Effector CD4-positive, alpha-beta T cell (primary cell): ENCODE measurements at places on chromosomes 16 and 17.

DNA sequence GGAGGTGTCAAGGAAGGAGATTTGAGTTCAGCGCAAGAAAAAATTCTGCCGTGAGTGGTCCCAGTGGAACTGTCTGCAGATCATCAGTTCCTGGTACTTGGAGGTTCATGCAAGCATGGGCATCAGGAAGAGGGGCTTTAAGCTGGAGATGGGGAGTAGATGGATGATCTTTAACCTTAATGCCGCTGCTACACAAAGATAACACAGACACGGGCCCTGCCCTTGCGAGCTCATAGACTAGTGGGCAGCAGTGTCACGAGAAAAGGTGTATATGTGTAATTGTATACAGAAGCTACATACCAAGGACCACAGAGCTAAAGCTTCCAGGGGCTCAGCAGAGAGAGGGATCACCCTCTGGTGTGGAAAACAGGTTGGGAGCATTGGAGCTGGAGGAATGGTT lies 33.6 kb downstream of the PRSS54 start:
- DNase-seq = no peak

GRCh38 chr16:13936596-13937081 lies 16.7 kb downstream of the ERCC4 start:
- DNase-seq = no peak

DNA sequence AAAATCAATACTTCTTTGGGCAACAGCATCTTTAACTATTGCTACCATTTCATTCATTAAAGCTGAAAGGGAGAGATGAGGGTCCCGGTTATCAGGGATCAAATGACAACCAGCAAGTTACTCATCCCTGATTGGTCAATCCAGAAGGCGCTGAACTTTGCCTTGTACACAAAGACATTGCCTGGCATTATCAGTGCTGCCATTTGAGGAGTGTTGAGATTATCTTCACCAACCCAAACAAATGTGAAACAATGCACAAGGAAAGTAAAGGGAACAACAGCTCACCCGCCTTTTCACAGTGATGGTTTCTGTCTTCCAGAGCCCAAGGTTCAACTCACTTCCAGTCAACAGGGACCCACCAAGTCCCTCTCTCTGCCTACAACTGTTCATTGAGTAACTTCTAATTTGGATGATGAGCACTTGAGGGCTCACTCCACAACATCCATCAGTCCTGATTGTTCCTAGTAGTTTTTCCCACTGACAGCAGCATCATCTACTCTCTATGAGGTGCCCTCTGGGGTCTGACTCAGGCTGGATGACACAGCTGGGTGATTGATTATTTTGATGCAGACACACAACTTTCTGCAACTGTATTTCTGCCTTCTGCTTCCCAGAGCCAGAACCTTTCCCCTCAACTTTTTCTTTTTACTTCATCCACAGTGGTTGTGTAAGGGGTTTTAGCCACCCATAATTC lies 32.0 kb downstream of the LYRM9 start:
- DNase-seq = no peak

DNA sequence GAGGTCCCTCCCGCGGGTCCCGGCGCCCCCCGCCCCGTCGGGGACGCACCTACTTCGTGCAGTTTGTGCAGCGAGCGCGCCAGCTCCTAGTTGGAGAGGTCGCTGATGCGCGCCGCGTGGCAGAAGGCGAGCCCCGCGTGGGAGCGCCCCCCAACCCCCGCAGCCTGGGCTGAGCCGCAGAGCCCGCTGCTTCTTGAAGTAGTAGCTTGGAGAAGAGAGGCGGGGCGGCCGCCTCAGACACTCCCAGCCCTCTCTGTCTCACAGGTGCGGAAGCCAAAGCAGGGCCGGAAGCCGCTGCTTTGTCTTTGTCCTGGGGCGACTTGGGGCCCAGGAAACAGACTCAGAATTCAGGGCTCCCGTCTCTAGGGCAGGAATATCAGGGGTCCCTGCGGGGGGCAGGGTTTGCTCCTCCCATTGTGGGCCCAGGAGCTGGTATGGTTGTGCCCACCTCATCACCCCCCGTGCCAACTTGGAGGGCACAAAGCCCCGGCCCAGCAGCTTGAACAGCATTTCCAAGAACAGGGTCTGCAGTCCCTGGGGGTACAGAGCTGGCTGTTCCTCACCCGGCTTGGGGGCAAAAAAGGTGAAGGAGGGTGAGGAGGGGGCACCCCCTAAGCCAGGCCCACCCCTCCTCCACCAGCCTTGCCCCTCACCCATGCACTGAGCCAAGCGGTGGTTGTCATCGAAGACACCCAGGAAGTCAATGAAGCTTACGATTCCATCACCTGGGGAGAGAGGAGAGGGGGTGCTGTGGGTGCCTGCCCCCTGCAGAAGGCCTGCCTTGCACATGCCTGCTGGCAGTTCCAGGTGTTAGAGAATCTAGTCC lies 13.5 kb downstream of the SPATA32 start:
- DNase-seq = peak; percentile 80

DNA sequence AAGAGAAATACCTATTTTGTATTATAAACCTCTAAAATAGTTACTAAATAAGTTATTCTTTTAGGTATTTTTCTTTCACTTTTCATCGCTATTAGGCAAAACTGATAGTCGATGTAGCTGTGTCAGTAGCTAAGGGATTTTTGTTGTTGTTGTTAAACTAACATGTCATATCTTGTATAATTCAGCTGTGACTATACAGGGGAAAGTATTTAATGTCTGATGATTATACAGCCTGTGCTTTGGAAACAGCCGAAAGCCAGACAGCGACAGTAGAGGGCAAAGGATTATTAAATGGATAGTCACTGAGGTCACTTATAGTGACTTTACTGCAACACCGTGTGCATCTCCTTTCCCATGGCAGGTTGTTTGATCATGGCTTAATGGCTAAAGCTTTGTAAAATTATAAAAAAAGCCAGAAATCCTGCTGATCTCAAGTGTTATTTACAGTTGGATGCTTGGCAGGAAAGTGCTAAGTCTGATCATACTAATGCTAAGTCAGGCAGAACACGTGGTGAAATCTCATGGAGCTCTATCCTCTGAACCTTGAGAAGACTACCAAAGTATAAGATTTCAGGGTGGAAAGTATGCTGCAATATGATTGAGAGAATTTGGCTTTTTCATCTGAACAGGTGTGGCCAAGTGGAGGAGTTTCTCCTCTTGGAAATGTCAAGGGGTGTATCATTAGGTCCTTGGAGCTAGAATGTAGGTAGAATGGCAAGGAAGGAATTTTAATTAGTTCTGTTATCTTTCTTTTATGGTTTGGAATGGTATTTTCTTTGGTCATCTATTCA lies 88.4 kb downstream of the FTO start:
- no peak for DNase-seq

DNA sequence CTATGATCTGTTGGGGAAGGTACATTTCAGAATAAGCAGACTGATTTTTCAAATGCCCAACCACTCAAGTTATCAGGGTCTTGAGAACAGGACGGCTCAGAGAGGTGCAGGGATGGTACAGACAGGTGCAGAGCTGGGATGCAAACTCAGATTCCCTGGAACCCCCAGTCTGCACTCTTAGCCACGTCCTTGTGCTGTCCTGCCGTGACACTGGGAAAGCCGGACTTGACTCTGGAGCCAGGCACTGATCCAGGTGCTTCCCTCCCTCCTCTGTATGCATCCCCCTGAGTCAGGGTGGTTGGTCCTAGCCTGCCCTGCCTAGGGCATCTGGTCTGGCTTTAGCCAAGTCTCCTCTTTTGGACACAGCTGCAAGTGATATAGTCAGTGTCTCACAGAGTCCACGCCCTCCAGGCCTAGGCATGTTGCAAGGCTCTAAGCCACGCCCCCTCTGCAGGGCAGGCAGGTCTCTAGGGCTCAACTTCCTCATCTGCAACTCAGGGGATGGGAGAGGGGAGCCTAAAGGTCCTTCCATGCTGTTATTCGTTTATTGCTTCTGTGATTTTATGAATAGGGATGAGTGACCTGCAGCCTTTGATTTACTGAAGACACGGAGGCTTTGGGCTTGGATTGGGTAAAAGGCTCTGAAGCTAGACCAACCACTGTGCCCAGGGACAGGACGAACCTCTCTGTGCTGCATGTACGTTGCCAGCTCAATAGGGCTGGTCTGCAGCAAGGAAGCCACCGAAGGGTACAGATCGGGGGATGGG lies 97.3 kb downstream of the SDK2 start:
- DNase-seq = no peak

GRCh38 chr17:68566442-68566738 lies 34.8 kb downstream of the FAM20A start:
- DNase-seq = no peak

DNA sequence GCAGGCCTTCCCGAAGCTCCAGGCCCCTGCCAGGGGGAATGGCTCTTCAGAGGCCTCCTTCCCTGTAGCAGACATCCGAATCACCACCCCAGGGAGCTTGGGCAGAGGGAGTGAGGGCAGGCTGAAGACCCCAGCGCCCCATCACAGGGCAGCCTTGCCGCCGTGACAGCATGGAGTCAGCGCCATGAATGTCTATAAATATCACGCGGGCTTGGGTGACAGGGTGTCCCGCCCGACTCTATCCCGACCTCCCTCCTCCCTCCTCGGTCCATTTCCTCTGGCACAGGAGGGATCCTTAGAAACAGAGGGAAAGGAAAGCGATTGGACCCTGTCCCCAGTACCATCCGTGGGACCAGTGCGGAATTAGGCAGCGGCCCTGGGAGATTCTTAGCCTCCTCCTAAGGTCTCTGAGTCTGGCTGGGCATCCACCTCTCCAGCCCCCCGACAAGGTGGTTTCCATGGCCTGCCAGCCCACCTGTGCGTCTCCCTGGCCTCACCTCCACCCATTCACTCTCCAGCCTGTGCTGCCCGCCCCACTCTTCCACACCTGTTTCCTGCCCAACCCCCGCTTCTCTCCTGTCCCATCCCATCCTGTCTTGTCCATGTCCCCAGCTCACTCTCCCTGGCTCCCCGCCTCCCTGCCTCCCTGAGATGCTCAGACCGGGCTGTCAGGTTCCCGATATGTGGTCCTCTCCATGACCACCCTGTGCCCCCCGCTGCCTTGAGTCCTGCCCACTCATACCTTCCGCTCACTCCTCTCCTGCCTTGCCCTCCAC lies 5.1 kb downstream of the ATP2A1 start:
- DNase-seq = no peak
